GM12864 (cell line): ENCODE measurements at places on chromosomes 4 and X.

- DNase-seq = no peak
Measured at GRCh38 chr4:177008071-177008835, 215.5 kb upstream of the VEGFC start.

DNA sequence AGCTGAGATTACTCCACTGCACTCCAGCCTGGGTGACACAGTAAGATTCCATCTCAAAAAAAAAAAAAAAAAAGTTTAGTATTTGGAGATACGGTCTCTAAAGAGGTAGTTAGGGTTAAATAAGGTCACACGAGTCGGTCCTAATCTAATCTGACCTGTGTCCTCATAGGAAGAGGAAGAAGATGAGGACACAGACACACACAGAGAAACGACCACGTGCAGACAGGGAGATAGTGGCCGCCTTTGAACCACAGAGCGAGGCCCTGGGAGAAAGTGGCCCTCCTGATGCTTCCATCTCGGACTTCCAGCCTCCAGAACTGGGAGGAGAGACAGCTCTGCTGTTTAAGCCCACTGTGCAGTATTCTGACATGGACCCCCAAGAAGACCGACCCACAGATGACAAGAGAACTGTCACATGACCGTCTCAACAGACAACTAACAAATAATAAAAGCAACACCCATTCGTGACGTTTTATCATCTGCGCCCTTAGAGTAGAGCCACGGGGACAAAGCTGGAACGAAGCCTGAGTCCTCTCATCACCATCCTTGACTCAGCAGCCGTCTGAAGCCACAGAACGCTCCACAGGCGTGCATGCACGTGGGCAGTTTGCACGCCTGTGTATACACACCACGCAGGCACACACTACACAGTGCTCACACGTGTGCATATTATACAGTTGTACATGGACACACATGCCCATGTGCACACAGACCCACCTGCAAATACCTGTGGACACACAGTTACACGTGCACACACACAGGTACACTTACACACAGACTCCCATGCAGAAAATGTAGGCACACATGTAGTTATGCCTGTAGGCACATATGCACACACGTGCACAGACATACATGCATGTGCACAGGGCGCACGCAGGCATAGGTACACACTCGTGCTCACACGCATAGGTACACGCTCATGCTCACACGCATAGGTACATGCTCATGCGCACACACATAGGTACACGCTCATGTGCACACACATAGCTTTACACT is 51.7 kb downstream of the FAM53A start:
- DNase-seq = no peak

- no peak for DNase-seq
Measured at GRCh38 chr4:112185740-112186670, 40.8 kb downstream of the FAM241A start.

DNA sequence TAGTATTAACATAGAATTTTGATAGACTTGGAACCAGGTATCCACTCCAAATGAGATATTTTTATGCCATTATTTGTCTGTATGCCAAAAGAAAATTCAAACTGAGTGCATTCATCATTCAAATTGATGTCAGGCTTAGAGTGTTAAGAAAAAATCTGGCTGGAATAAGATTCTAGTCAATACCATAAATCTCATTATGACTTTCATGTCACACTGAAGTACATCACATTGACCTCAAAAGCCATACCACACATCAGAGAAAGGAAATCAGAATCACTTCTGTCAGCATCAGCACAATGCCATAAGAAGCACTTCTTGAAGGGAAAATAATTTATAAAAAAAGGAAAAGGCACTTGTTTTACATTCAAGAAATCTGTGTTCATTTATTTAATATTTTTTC is 119.0 kb upstream of the BMP3 start:
- DNase-seq = no peak

- no peak for DNase-seq
Measured at GRCh38 chrX:17854069-17854468, 7.0 kb downstream of the RAI2 start.

DNA sequence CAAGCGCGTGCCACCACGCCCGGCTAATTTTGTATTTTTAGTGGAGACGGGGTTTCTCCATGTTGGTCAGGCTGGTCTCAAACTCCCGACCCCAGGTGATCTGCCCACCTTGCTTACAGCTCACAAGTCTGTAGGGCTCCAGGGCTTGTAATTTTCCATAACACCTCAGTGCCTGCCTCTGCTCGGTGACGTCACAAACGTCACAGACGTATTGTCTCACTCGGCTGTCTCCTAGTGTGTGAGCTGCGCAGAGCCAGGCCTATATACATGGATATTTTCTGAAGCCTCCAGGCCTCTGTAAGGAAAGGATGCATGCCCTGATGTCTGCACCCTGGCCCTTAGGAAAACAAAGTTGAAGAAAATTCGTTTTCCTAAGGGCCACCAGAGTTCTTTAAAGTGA is 8.6 kb upstream of the NKRF start:
- DNase-seq = no peak

GRCh38 chr4:93730760-93731159 is 97.8 kb upstream of the ATOH1 start:
- DNase-seq = no peak

- DNase-seq = no peak
Measured at GRCh38 chrX:19776753-19777152, 110.6 kb downstream of the SH3KBP1 start.

DNA sequence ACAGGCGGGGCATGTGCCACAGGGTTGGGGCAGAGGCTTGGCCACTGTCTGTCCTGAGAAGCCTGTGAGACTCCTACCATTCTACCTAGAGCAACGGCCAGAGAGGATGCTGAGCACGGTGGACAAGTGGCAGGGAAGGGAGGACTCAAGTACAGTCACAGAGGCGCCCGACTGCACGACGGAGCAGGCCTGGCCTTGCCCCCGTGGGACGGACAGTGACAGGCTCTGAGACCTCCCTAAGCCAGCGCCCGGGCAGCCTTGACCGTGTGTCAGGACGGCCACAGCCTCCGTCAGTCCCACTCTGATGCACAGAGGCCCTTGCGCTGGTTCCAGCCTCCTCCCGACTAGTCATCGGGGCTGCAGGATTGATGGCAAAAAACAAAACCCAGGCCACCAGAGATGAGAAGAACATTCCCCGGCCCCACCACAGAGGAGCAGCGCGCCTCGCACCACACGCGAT is 36.7 kb upstream of the MXD4 start:
- no peak for DNase-seq

GRCh38 chrX:37603938-37604409 is 32.5 kb downstream of the LANCL3 start:
- DNase-seq = no peak

GRCh38 chr4:1534095-1534872 is 128.0 kb upstream of the NKX1-1 start:
- no peak for DNase-seq

GRCh38 chr4:6688879-6689505 is 4.7 kb upstream of the S100P start:
- no peak for DNase-seq

GRCh38 chrX:151973060-151973661 is 1.3 kb downstream of the GABRE start:
- no peak for DNase-seq

DNA sequence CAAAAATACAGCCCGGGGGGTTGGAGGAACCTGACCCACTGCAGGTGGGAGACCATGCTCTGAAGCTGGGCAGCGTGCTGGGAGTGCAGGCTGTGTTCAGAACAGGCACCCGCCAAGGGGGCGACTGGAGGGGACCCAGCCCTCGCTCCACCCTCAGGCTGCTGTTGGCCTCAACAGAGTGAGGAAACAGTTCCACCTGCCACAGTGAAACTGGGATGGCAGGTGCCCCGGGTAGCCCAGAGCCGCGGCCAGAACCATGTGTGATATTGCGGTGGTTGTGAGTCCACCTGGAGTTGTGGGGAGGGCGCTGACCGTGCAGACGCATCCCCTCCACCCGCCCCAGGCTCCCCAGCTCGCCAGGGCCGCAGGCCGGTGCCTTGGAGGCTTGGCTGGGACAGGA is 45.7 kb upstream of the PSAPL1 start:
- no peak for DNase-seq

GRCh38 chr4:181083757-181084361 is 1159.3 kb upstream of the TENM3 start:
- no peak for DNase-seq

- DNase-seq = no peak
Measured at GRCh38 chr4:75822416-75822815, 79.8 kb downstream of the PPEF2 start.

DNA sequence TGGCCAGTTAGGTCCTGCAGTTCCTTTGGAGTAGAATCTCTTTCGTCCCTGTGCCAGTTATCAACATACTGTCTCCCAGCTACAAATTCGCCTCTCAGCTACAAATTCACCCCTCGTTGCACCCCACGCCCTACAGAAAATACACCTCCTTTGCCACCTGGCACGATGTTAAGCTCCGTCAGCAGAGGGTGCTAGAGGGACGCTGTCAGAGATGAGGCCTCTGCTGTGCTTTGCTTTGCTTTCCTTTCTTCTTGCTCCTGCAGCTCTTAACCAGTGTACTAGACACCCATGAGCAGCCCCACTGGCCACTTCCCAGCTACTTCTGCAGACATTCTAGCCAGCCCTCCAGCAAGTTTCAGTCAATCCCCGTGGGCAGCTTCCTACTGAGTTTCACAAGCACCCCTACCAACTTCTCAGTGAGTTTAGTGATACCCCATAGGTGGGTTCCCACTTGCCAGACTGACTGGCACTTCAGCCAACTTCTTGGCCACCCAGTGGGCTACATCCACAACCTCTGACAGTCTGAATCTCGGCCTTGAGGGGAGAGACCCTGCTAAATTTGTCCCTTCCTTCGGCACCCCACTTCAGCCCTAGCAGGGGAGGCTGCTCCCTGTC is 21.8 kb downstream of the HAUS3 start:
- DNase-seq = peak; percentile 34

- no peak for DNase-seq
Measured at GRCh38 chr4:24794916-24795665, at the start of gene SOD3. Gene SOD3 (plus strand): TSS chr4:24795573. CDS start chr4:24799522, 3,949 bp downstream.

DNA sequence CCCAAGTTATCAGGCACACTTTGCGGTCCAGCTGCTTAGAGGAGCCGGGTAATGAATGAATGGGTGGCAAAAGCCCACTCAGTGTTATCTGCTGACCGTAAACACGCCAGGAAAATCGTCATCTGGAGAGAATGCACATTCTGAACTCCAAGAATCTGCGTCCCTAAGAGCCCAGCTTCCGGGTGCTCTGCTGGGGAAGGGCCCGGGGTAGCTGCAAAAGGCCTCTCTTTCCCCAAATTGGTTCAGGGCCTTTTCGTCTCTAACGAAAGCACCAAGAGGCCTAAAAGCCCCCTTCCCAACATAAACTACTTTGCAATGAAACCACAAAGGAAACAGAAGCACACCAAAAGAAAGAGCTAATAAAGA is 1.6 kb upstream of the SFRP2 start:
- DNase-seq = no peak

DNA sequence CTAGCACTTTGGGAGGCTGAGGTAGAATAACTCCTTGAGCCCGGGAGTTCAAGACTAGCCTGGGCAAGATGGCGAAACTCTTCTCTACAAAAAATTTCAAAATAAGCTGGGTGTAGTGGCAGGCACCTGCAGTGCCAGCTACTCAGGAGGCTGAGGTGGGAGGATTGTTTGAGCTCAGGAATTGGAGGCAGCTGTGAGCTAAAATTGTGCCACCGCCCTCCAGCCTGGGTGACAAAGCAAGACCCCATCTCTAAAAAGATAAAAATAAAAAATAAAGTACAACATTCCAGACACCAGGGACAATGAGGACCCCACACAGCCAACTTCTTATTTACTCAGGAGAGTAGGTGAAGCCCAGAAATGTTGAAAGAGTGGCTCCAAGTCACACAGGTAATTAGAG is 53.0 kb downstream of the APBB2 start:
- DNase-seq = no peak

GRCh38 chrX:132748909-132749308 is 209.5 kb downstream of the HS6ST2 start:
- no peak for DNase-seq

DNA sequence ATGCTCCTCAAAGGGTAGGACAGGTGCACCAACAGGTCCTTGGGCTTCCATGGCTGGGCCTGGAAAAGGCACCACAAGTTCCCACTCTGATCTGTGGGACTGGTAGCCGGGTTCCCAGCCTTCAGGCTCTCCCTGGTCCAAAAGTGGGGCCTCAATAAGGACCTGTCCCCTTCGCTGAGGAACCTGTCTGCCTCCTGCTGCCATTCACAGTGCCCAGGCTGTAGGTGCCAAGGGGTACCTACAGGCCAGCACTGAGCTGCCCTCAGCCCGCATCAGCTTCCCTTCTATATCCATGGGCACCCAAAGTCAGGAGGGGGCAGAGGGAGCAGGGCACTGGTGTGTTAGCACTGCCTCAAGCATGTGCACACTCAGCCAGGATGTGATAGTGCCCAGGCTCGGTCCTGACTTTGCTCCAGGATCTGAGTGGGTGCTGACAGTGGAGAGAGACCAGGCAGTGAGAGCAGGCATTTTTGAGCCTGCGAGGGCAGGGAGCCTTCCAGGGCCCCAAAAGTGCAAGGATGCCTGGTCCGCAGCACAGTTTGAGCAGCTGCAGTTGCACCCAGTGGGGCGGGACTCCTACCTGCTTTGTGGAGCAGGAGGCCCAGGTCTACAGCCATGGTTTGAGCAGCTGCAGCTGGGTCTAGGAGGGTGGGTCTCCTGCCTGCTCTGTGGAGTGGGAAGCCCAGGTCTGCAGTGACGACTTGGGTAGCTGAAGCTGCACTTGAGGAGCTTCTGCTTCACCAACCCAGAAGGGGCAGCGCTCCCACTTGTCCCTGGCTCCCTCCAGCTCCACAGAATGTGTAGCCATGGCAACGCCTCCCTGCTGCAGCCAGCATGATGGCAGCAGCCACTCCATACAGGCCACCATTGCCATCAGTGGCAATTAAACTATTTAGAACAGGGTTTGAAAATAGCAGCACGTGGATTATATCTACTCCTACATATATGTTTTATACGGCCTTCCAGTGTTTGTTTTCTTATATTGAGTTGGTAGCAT is 376.4 kb downstream of the KCTD8 start:
- no peak for DNase-seq

DNA sequence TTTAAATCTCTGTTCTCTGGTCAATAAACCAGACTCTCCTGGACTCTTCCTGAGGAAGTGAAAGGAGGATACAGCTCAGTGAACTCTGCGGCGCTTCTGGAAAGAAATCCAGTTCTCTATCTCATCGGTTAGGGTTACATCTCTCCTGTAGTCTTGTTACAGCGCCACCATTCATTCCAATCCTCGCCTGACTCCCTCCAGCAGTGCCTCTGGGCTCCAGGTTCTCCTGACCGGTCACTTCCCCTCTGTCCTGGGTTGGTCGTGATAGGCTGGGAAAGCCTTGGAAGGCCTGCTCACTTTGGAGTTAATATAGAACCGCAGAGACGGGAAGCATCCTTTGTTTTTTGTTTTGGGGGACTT is 97.0 kb upstream of the STOX2 start:
- DNase-seq = no peak

DNA sequence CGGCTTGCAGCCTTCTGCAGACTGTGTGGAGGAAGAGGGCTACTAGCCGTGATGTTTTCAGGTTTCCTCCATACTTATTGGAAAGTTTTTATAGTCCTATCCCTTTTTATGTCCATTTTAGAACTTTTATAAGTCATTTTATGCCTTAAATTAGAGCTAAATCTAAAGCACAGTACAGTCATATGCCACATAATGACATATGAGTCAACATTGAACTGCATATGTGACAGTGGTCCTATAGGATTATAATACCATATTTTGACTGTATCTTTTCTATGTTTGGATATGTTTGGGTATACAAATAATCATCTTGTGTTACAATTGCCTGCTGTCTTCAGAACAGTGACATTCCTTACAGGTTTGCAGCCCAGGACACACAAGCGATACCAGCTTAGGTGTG is 200.2 kb downstream of the SPRY1 start:
- no peak for DNase-seq
